ENCODE measurements at places on chromosomes 4 and X. TPM values are rescaled to one million over a fixed set of nuclear protein-coding genes. Genes with fewer than 3 reads are reported as not detected.

The OTC gene
- total RNA-seq = not detected

The PNMA5 gene
- not detected for total RNA-seq

- H3K27me3 ChIP-seq = no peaks in the 10 kb centered on the region
- no peaks in the 10 kb centered on the region for H3K36me3 ChIP-seq
- no peak for DNase-seq
- no peak overlapping the region for H3K4me3 ChIP-seq
- H3K4me1 ChIP-seq = no peaks in the 10 kb centered on the region
Measured at GRCh38 chrX:120087289-120088017, 10.0 kb upstream of the RHOXF2B start.

The BTC gene
- not detected for total RNA-seq

- no peak overlapping the region for H3K27ac ChIP-seq
- H3K4me1 ChIP-seq = no peaks in the 10 kb centered on the region
- H3K36me3 ChIP-seq = no peaks in the 10 kb centered on the region
- no peaks in the 10 kb centered on the region for H3K27me3 ChIP-seq
- no peak for DNase-seq
Measured at GRCh38 chrX:22559506-22559905, 286.8 kb downstream of the CBLL2 start.

DNA sequence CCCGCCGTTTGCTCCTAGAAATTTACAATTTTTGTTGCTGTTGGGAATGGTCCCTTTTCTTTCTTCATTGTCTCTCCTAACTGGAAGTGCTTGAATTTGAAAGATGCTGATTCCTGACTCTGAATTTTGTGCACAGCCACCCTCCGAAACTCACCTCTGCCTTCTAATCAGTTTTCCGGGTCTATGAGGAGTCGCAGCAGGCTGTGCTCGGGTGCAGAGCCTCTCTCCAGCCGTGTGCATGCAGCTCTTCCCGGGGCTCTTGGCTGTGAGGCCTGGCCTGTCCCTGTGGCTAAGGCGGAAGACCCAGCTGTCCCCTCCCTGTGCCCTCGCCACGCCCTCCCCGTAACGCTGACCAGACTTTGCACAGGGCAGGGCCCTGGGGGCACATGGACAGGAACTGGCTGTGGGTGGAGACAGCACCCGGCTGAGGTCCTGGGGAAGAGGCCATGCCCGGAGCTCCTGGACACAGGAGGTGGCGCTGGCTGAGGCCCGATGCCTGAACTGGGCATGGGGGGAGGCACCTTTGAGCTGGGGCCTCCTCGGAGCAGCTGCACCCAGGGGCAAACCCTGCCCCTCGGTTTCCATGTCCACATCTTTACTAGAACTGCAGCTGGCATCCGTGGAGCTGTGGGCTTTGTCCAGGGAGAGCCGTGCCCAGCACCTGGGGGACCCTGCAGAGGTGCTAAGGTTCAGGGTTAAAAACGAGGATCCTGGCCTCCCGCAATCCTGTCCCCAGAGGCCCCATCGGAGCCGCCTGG, 32.6 kb upstream of the SPON2 start:
- no peak overlapping the region for H3K27ac ChIP-seq
- no peaks in the 10 kb centered on the region for H3K4me1 ChIP-seq
- H3K36me3 ChIP-seq = no peaks in the 10 kb centered on the region

GRCh38 chr4:139525414-139525813, 30.6 kb downstream of the SETD7 start:
- no peak overlapping the region for H3K27ac ChIP-seq
- H3K4me1 ChIP-seq = no peaks in the 10 kb centered on the region
- no peaks in the 10 kb centered on the region for H3K27me3 ChIP-seq
- H3K4me3 ChIP-seq = no peak overlapping the region
- DNase-seq = no peak

- H3K4me3 ChIP-seq = no peak overlapping the region
- no peak overlapping the region for H3K27ac ChIP-seq
- H3K27me3 ChIP-seq = no peaks in the 10 kb centered on the region
- H3K36me3 ChIP-seq = no peaks in the 10 kb centered on the region
Measured at GRCh38 chrX:49725401-49725800, 29.6 kb upstream of the PAGE1 start.

The TMPRSS11A gene
- total RNA-seq = not detected

The CYP4V2 gene
- total RNA-seq = 3.1 TPM

GRCh38 chrX:70411475-70411874, 11.6 kb upstream of the GDPD2 start:
- no peak overlapping the region for H3K27ac ChIP-seq
- H3K4me1 ChIP-seq = no peaks in the 10 kb centered on the region
- DNase-seq = no peak

DNA sequence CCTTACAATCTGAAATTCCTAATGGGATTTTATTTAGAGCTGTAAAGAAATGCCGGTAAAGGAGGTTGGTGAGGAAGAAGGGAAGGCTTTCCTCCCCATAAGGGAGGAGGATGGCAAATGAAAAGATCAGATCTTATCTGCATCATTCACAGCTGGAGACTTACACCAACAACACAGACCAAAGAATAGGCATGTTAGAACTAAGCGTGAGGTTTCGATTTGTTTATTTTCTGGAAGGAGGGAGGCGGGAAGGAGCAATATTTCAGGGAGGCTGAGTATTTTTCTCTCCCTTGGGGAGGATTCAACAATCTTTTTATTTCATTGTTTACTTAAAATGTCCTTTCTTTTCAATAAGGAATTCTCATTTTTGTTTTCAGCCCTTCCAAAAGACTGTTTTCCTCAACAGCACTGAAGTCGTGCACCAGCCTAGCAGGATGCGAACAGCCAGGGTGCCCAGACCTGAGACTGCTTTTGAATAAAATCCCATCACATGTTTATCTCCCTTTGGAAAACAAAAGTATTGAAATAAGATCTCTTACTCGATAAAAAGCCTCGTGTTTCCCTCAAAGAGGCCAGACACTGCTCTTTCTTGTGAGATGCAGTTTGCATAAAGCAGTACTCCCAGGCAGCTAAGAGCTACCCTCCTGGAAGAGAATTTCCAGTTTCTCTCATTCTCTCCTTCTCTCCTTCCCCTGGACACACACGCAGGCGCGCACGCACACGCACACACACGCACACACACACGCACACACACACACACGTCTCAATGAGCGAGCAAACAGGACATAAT, 236.1 kb downstream of the MGST2 start:
- H3K4me1 ChIP-seq = peaks cover 18% of the 10 kb centered on the region
- H3K27ac ChIP-seq = peak overlapping the region; percentile 36
- H3K27me3 ChIP-seq = no peaks in the 10 kb centered on the region
- H3K4me3 ChIP-seq = peak overlapping the region; percentile 50
- DNase-seq = peak; percentile 79

The ARHGEF6 gene
- 5.5 TPM for total RNA-seq

DNA sequence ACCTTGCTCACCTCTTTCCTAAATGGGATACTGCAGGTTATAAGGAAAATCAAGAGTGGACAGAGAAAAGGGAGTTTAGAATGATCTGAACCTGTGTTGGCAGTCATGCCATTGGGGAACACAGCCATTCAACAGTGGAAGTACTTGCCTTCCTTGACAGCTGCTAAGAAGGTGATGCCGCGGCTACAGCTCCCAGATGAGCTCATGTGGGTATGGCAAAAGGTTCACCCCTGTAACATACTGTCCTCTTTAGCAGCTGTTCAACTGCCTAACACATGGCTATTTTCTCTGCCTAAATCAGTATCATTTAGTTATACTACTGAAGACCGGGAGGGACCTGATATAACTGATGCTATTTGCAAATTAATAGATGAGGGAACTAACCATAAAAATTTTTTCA, 76.8 kb downstream of the DCHS2 start:
- no peak for DNase-seq
- no peaks in the 10 kb centered on the region for H3K4me1 ChIP-seq
- H3K27ac ChIP-seq = no peak overlapping the region
- no peaks in the 10 kb centered on the region for H3K36me3 ChIP-seq
- no peak overlapping the region for H3K4me3 ChIP-seq

The DMRTC1B gene
- total RNA-seq = not detected

GRCh38 chrX:38662640-38663039, 101.3 kb downstream of the TSPAN7 start:
- no peaks in the 10 kb centered on the region for H3K27me3 ChIP-seq
- DNase-seq = no peak
- no peaks in the 10 kb centered on the region for H3K36me3 ChIP-seq
- no peaks in the 10 kb centered on the region for H3K4me1 ChIP-seq
- no peak overlapping the region for H3K4me3 ChIP-seq

The FGF13 gene
- 0.23 TPM for total RNA-seq

- no peaks in the 10 kb centered on the region for H3K36me3 ChIP-seq
- no peaks in the 10 kb centered on the region for H3K4me1 ChIP-seq
- H3K27me3 ChIP-seq = no peaks in the 10 kb centered on the region
- DNase-seq = no peak
- no peak overlapping the region for H3K4me3 ChIP-seq
- H3K27ac ChIP-seq = no peak overlapping the region
Measured at GRCh38 chr4:24174602-24175001, 284.8 kb upstream of the PPARGC1A start.

- no peak overlapping the region for H3K4me3 ChIP-seq
- H3K4me1 ChIP-seq = no peaks in the 10 kb centered on the region
- no peaks in the 10 kb centered on the region for H3K36me3 ChIP-seq
- no peaks in the 10 kb centered on the region for H3K27me3 ChIP-seq
- H3K27ac ChIP-seq = no peak overlapping the region
Measured at GRCh38 chrX:27466051-27466450, 2.9 kb upstream of the PPP4R3C start.

GRCh38 chrX:154793084-154793795, 12.0 kb downstream of the MPP1 start:
- H3K4me3 ChIP-seq = no peak overlapping the region
- no peaks in the 10 kb centered on the region for H3K36me3 ChIP-seq
- peaks cover under 1% of the 10 kb centered on the region for H3K4me1 ChIP-seq
- H3K27ac ChIP-seq = no peak overlapping the region
- no peaks in the 10 kb centered on the region for H3K27me3 ChIP-seq

DNA sequence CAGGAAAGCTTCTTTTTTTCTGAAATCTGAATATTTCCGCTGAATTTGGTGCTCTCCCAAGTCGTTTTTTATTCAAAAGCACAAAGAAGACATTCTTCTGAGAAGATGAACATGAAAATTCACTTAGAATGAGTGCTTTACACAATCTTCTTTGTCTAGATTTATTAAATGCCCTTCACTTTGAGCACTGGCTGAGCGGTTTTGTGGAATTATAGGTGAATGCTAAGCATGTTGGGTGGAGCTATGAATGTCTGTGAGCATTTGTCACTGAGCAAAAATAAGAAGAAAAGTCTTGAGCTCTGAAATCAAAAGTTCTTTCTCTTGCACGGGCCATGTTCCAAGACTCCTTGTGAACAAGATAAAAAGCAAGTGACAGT, 13.1 kb downstream of the GASK1B start:
- no peak overlapping the region for H3K4me3 ChIP-seq
- H3K27me3 ChIP-seq = no peaks in the 10 kb centered on the region
- peaks cover 79% of the 10 kb centered on the region for H3K4me1 ChIP-seq
- H3K36me3 ChIP-seq = peaks cover 2% of the 10 kb centered on the region

DNA sequence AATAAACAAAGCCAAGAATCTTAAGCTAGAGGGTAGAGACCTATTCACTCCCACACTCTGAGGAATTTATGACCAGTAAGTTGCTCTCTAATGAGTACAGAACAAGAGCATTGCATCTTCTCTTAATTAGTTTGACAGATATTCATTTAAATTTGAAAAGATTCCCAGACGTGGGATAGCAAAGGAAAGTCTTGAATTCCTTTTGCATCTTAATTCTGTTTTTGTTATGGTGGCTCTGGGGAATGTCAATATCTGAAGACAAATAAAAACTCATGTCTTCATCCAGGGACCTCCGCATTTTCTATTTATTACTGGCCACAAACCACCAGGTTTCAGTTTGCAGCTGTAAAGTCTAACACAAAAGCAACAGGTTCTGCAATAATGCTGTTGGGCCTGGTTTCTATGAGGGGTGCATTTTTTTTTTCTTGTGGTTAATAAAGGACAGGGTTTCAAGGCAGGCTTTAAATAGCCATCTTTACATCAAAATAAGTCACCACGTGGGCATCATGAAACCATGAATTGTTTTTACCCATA, 172.3 kb downstream of the SHROOM3 start:
- H3K4me1 ChIP-seq = peaks cover 8% of the 10 kb centered on the region
- no peaks in the 10 kb centered on the region for H3K36me3 ChIP-seq
- no peak overlapping the region for H3K4me3 ChIP-seq

- no peak overlapping the region for H3K4me3 ChIP-seq
- no peaks in the 10 kb centered on the region for H3K36me3 ChIP-seq
- no peaks in the 10 kb centered on the region for H3K27me3 ChIP-seq
- no peak overlapping the region for H3K27ac ChIP-seq
- DNase-seq = no peak
Measured at GRCh38 chr4:7700665-7701064, 239.0 kb downstream of the AFAP1 start.

- no peaks in the 10 kb centered on the region for H3K27me3 ChIP-seq
- H3K4me3 ChIP-seq = no peak overlapping the region
- H3K4me1 ChIP-seq = no peaks in the 10 kb centered on the region
- DNase-seq = no peak
Measured at GRCh38 chr4:132557660-132558059, 591.4 kb upstream of the PCDH10 start.

DNA sequence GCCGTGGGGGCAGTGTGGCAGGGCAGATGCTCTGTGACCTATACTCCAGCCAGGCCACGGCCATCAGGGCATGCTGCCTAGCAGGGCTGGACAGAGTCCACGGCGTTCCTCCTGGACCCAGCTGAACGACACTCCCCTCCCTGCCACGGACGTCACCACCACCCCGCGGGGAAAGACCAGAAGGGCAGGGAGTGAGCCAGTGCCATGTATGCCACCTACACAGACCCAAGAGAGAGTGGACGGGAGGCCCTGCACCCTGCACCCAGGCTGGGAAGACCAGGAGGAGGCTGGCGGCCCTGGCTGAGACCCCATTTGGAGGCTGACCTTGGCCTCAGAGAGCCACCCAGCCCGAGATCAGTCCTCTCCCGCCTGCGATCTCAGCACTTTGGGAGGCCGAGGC, 101.9 kb downstream of the FAM53A start:
- peaks cover 7% of the 10 kb centered on the region for H3K27me3 ChIP-seq
- no peak overlapping the region for H3K4me3 ChIP-seq
- H3K36me3 ChIP-seq = no peaks in the 10 kb centered on the region
- H3K27ac ChIP-seq = no peak overlapping the region
- DNase-seq = no peak
- H3K4me1 ChIP-seq = peaks cover 5% of the 10 kb centered on the region

The ADGRA3 gene
- 36.2 TPM for total RNA-seq

- H3K4me3 ChIP-seq = no peak overlapping the region
- H3K27me3 ChIP-seq = no peaks in the 10 kb centered on the region
- no peaks in the 10 kb centered on the region for H3K4me1 ChIP-seq
- no peaks in the 10 kb centered on the region for H3K36me3 ChIP-seq
Measured at GRCh38 chr4:142282870-142283431, 563.1 kb downstream of the INPP4B start.

The ADGRG2 gene
- not detected for total RNA-seq

The NRK gene
- total RNA-seq = 8.0 TPM

Data from endothelial cell of umbilical vein (primary cell).